Hypothalamus (tissue), 51 donors: ENCODE measurements at places on chromosomes 16 and 17.

- no peak for DNase-seq
Observed at GRCh38 chr16:84598360-84598759, 19.5 kb downstream of the COTL1 start.

- no peak for DNase-seq
Observed at GRCh38 chr16:88923926-88924833, 52.8 kb downstream of the CBFA2T3 start.

GRCh38 chr17:44793885-44794842 lies 35.4 kb downstream of the ADAM11 start:
- no peak for DNase-seq

- DNase-seq = no peak
Observed at GRCh38 chr17:1170739-1171138, 9.0 kb downstream of the ABR start.

GRCh38 chr16:12435018-12435417 lies 368.7 kb downstream of the CPPED1 start:
- DNase-seq = no peak

DNA sequence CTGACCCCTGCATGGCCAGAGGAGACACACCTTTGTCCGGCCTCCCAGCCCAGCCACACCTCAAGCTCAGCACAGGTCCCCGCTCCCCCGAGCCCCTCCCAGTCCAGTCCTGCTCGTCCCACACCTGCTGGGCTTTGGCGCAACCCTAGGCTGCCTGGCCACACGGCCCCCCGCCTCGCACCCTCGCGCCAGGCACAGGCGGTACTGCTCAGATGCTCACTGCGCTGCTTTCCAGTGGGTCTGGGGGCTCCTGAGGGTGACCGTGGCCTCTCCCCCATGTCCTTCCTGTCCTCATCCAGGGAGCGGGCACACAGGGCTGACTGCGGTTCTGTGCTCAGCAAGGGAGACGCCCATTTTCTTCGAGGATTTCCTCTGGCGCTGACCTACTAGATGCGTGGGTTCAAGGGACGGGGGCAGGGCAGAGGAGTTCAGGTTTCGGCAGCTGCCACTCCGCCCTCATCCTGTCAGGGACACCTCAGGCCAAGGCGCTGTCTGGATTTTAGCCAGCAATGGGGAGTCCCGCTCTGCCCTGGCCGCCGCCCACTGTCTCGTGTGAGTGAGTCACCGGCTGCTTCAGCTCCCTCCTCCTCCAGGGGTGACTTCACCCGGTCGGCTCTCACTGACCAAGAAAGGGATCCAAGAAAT lies 118.0 kb upstream of the ZNF469 start:
- DNase-seq = no peak

GRCh38 chr17:10052106-10052813 lies 146.1 kb downstream of the GAS7 start:
- DNase-seq = no peak

DNA sequence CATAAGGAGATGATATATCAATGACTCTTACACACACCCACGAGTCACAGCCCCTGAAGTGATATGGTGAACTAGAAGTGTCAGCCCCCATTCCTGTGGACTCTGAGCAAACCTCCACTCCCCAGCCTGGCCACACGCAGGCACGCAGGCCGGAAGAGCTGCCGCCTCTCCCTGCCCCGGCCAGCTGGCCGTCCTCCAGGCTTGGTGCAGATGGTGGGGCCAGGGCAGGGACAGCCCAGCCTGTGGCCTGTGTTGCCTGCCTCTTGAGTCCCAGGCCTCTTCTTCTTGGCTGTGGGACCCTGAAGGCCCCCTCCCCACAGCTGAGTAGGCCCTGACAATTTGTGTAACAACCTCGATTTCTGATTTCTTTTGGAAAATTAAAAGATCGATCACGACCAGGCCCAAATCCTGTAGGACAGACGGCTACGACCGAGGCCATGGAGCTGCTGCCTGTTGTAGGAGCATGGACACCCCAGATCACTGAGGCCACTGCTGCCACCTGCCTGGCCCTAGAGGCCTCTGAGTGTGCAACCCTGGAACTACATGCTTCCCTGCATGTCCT lies 10.0 kb upstream of the MPRIP start:
- DNase-seq = no peak

DNA sequence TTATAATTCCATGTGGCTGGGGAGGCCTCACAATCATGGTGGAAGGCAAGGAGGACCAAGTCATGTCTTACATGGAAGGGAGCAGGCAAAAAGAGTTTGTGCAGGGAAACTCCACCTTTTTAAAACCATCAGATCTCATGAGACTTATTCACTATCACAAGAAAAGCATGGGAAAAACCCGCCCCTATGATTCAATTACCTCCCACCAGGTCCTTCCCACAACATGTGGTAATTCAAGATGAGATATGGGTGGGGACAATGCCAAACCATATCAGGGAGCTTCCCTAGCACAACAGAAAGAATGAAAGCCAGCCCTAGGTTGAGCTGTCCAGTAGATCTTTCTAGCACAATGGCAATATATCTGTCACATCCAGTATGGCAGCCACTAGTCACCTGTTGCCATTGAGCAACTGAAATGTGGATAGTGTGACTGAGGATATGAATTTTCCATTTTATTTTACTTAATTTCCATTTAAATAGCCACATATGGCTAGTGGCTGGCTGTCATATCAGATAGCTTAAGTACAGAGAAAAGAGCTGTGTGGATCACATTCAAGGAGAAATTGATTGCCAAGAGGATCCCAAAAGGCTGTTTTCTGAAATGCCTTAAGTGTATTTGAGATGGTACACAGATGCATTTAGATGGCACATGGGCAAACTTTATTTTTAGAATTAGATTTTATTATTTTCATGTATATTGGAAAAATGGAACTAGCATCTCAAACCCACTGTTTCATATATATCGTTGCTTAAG lies 273.0 kb downstream of the GRIN2A start:
- DNase-seq = no peak

DNA sequence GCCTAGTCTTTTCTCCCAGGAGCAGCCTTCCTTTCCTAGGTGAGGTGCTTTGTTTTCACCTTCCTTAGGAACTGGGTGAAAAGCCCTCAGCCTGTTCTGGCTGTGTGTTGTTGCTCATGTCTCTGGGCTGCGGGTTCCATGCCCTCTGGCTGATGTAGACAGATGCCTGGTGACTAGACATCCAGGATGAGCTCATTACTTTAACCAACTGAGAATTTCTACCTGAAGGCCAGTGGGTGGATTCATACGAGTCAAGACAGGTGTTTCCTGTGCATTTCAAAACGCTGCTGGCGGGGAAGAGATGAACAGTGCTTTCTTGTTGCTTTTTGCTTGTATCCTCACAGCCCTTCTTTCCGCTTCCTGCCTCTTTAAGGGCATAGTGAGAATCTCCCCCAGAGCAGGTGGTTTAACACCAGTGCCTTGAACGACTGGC lies 22.3 kb downstream of the SAP30BP start:
- no peak for DNase-seq

DNA sequence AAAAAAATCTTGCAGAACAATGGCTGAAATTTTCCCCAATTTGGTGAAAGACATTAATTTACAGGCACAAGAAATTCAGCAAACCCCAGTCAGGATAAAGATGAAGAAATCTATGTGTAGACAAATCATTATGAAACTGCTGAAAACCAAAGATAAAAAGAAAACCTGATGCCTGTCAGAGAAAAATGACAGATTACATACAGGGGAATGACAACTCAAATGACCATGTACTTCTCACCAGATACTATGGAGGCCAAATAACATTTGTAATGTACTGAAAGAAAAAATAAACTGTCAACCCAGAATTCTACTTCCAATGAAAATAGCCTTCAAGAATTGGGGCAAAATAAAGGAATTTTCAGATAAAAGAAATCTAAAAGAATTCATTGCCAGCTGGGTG lies 7.2 kb upstream of the XAF1 start:
- DNase-seq = no peak

DNA sequence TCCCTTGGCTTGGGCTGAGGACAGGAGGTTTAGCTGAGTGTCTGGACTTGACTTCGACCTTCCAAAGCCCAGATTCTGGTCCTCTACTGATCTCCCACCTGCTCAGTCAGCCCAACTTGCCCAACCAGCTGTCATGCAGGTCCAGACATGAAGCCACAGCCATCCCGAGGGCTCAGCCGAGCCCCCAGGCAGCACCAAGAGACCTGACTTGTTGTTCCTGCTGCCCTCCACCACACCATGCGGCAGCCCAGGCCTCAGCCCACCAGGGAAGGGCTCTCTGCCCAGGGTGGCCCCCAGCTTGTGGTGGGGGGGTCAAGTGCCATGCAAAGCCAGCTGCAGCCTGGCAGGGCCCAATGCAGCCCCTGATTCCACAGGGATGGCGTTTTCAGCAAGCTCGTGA lies 17.2 kb upstream of the CACNG4 start:
- DNase-seq = no peak

DNA sequence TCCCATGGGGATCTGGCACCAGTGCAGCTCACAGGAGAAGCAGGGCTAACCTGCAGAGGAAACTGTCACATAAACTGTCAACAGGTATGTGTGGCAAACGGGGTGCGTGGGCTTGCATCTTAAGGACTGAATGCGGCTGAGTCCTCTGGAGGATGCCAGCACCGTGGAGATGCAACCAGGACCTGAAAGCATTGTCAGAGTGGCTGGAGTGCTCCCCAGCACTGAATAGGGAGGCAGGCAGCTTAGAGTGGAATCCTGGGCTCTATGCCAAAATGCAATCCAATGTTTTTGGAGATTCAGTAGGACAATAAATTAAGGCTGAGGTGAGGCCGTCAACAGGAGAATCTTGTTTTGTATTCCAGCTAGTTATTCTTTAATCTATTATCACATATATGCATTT lies 21.3 kb upstream of the SALL1 start:
- DNase-seq = no peak

DNA sequence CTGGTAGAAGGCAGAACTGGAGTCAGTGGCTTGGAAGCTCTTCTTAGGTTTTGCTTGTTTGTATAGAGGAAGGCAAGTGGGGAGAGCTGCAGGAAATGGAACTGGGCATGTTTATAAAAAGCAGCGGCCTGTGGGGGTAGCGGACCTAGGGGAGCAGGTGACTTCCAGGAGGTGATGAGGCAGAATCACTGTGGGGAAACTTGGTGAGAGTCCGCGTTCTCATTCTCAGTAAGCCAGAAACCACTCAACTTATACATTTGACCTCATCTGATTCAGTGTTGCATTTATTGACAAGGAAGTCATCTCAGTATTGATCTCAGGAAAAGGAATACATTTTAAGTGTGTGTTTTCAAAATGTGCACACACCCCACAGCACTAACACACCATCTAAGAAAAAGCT lies 299.8 kb downstream of the CNTNAP4 start:
- no peak for DNase-seq

- DNase-seq = no peak
Observed at GRCh38 chr17:21357281-21357680, 18.9 kb upstream of the KCNJ12 start.

DNA sequence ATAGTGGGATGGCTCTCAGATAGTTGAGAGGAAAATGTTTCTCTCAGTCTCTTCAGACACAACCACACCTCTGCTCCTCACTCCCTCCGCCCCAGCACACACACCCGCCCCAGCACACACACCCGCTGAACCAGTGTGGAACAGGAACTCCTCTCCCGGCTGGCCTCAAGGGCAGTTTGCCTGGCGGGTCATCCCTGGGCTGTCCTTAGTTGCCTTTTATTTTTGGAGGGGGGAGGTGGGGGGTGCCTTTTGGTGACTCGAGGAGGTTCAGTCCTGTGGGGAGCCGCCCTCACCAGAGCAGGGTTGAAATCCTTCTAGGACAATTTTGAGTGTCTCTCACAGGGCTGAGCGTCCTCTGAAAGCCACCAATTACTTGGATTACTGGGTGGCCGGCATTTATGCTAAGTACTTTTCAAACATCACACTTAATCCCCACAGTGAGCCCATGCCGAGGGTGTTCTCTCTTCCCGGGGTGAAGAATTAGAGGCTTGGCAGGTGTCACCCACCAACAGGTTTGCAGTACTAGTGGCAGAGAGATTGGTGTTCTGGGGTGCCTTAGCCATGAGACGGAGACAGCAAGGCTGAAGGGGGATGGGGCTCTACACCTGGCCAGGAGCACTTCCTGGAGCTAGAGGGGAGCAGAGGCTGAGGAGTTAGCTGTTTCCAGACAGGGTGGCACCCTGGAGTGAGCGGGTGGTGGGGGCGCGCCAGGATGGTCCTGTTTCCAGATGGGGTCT lies 2.8 kb downstream of the RASD1 start:
- DNase-seq = no peak

- no peak for DNase-seq
Observed at GRCh38 chr17:38867968-38868816, 1.7 kb upstream of the LASP1 start.

GRCh38 chr17:50466371-50467113 lies 2.1 kb downstream of the CHAD start:
- no peak for DNase-seq

DNA sequence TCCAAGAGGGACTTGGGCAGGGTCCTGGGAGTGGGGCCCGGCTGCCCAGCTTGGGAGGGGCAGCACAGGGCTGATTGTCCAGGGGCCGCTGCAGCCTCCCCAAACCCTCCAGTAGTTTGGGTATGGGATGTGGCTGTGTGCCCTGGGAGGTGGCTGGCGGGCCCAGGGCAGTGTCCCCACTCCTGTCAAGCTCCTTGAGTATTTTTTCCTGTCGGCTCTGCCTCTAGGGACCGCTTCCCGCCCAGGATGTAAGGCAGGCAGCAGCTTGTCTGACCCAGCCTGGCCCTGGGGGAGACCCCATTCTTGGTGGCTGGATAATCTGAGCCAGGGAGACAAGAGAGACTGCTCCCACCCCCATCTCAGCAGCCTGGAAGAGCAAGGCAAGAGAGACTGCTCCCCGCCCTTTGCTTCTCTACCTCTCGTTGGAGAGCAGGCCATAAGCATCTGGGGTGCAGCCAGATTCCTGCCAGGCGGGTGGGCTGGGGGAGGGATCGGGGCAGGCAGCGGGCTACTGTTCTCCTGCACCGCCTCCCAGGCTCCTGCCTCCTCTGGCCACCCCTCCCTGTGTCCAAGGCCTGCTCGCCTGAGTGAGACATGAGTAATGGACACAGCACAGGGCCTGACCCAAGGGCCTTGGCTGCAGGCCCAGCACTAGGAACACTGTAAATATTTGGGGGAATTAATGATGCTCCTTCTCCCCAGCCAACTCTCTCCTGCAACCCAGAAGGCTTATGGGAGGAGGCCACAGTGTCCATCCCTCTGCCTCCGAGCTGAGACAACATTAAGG lies 18.4 kb upstream of the ITGA3 start:
- DNase-seq = no peak

DNA sequence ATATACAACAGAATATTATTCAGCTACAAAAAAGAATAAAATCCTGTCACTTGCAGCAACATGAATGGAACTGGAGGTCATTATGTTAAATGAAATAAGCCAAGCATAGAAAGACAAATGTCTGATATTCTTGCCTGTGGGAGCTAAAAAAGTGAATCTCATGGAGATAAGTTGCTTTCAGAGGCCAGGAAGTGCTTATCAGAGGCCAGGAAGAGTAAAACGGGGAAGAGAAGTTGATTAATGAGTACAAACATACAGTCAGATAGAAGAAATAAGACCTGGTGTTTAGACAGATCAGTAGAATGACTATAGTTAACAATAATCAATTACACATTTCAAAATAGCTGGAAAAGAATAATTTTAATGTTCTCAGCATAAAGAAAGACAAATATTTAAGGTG lies 54.4 kb upstream of the CPHXL start:
- DNase-seq = no peak
